ENCODE measurements at places on chromosomes 2 and 18.

DNA sequence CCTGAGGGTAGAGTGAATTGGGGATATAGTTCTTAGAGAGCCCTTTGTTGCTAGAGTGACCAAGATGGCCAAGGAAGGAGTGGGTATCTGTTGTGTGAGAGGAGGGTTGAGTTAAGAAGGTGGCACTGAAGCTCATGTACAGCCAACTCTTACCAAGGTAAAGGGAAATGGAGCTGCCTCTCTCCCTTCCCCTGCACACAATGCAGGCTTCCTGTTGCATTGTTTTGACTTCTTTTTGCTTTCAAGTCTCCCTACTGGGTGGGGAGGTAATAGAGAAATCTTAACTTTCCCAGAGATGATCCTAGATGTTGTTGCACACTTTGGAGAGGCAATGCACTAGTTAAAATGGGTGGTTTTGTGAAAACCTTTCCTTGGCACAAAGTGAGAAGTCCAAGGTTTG lies 23.8 kb downstream of the HOXD1 start:
- no peak for DNase-seq

GRCh38 chr2:219856602-219857001 lies 229.2 kb downstream of the SLC4A3 start:
- DNase-seq = no peak

DNA sequence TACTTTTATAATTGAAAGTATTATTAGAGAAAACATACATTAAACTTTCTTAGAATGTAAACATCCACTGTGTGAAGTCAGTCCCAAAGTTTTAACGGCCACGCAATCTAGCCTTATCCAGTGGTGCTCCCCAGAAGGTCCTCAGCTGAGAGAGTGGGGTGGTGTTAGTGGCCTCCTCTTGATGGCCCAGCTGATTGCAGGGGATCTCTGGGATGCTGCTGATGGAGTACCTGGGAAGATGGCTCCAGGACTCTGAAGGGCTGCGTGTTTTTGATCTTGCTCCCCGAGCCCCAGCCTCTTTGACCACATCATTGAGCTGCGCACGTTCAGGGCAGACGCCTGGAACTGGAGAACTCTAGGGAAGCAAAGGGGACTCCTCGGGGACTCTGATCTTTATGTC lies 181.4 kb downstream of the FAM210A start:
- no peak for DNase-seq

DNA sequence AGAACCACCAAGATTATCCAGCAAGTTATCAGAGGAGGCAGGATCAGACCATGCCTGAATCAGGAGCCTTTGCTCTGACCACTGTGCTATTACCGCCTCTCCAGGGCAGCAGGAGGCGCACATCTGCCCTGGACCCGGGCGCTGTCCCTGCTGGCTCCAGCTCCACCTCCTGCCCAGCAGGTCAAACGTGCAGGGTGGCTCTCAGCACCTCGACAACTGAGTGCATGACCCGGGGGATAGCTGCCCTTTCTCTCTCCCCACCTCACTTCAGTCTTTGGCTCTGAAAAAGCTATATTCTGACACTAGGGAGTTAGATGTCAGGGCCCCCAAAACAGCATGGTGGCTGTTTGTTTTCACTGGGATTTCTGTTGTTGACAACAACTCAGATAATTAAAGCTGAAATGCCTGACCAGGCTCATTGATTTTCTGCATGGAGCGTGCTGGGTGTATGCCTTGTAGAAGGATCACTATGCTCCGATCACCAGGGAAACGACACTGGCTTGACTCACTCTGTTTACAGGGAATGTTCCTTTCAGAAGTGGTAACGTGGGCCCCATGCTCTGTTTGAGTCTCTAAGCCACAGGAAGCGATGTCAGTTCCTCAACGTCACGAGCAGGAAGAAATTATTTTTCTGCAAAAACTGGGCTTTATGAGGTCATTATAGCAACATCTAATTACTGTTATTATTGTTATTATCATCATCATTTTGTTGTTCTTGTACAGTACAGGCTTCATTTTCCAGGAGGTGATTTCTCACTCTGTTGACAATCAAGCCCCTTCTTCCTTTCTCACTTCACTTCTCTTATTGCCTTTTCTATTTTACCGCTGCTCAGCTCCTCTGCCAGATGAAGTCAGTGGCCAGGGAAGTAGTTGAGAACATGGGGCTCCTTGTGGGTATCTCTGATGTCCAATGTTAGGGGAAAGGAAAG lies 125.6 kb downstream of the PLB1 start:
- DNase-seq = peak; percentile 57

- DNase-seq = no peak
Observed at GRCh38 chr2:241268716-241269445, 46.6 kb downstream of the HDLBP start.

DNA sequence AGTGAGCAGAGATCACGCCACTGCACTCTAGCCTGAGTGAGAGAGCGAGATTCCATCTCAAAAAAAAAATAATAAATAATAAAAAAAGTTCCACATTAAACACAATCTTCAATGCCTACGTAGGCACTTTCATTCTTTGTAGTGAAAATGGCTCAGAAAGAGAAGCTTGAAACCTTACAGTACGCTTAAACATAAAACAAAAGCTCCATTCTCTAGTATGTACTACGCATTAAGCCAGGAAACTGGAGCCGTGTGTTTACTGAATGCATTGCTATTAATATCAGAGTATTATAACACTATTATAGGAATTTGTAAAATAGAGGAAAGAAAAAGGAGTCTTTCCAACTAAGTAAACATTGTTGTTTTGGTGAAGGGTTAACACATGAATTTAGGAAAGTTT lies 41.3 kb upstream of the LMAN1 start:
- no peak for DNase-seq

DNA sequence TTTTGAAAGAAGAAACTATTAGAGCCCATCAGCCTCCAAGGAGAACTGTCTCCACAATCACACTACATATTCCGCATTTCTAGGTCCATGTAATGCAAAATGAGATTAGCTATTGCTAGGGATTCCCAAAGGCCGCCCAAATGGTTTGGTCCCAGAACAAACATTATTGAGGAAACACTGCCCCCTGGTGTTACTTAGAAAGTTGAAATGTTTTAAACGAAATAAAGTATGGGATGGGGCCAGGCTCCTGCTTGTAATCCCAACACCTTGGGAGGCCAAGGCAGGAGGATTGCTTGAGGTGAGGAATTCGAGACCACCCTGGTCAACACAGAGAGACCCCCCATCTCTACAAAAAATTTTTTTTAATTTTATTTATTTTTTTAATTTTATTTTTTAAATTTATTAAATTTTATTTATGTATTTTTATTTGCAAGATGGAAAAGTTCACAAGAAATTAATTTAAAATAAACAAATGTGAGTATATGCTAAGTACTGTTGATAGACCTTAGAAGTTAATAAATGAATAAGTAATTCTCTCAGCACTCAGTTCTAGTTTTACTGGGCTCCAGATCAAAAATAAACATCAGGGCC lies 5.5 kb downstream of the NHEJ1 start:
- DNase-seq = no peak

- DNase-seq = no peak
Observed at GRCh38 chr2:142535311-142535710, 342.2 kb upstream of the KYNU start.

DNA sequence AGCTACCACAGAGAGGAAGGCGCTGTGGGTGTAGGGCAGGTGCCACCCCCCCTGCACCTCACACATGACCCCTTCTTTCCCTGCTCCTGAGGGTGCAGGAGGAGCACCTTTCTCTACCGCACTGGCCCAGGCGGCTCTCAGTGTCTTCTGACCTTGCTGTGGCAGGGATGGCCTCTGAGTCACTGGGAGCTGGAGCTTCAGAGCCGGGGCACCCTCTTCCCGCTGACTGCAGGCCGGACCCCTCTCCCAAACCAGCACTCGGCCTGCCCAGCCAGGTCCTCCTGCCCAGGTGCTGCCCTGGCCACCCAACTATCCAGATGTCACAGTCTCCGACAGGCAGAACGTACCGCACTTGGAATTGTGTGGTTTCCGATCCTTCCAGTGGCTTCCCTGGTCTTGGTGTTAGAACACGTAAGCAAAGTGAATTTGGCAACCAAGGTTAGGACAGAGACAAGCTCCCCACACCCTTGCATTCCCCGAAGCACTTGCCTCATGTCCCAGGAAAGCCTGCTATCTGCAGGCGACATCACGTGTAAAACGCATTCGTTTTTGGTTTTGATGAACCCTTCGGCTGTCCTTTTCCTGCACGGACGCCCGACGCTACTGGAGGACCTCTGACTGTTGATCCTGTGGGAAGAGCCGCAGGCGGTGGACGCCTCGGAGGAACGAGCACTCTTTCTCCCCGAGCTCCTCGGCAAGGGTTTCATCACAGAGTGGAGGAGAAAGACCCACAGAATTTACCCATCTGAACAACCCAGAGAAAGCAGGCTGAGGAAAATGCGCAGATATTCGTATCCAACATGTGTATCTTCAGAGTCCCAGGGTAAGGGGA lies 24.7 kb upstream of the KCNG2 start:
- no peak for DNase-seq

DNA sequence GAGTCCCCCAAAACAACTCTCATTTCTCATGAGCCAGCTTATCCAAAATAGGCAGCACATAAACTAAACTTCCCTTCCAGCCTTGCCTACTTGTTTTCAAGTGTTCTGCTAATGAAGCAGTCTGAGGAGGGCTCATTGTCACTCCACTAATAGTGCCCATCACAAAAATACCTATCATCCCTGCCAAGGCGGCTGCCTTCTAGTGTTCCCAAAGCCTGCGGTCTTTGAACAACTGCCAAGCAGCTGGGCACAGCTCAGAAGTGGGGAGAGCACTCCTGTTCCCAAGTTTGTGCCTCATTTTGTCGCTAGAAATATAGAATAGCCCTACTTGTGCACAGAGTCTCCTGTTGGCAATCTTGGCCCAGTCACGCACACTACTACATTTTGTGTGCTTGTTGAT lies 50.3 kb downstream of the DTNA start:
- DNase-seq = no peak

DNA sequence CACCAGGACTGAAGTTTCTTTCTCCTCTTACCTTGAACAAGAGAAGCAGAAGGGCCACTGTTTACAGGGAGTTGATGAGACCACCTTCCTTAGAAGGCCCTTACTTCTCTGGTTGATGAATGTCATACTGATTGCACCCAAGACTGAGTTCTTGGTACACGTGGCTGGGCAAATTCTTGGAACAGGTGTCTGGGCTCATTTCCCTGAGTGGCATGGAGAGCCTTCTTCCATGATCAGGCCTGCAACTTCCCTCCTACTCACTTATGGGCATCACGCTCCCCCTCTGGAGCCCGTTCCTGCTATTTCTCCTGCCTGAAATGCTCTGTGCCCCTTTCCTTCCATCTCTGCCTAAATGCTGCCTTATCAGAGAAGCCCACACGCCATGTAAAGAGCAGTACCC lies 110.3 kb downstream of the PTPRM start:
- no peak for DNase-seq

GRCh38 chr2:85439025-85439472 lies 20.5 kb downstream of the SH2D6 start:
- DNase-seq = no peak

GRCh38 chr2:101307503-101307902 lies 998 bp downstream of the RNF149 start:
- DNase-seq = no peak

- no peak for DNase-seq
Observed at GRCh38 chr2:238139196-238140039, 950 bp downstream of the KLHL30 start.

DNA sequence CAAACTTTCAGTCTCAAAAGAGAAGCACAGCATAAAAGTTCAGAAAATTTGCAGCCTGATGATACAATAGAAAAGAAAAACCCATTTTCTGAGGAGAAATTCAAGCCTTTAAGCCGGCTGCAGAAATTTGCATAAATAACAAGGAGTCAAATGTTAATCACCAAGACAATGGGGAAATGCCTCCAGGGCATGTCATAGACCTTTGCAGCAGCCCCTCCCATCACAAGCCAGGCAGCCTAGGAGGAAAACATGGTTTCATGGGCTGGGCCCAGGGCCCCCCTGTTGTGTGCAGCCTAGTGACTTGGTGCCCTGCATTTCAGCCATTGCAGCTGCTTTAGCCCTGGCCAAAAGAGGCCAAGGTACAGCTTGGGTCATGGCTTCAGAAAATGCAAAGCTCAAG lies 54.1 kb upstream of the CAVIN2 start:
- DNase-seq = no peak

DNA sequence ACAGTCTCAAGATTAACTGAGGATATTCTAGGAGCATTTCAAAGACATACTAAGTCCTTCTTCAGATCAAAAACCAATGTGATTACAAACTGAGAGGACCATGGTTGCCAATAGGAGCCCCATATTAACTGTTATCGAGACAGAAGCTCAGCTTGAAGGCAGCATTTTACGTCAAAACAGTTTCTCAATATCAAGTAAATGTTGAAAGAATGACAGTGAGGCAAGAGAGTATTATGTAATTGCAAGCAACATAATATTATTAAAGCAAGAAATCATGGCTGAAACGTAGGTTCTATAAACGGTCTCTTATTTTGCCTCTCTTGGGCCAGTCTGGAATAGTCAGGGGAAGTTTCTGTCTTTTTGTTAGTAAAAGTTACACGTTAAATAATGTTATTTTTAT lies 22.9 kb downstream of the RIT2 start:
- no peak for DNase-seq

- DNase-seq = no peak
Observed at GRCh38 chr2:239830121-239831000, 194.8 kb downstream of the NDUFA10 start.

- DNase-seq = no peak
Observed at GRCh38 chr2:126385441-126385840, 270.5 kb upstream of the GYPC start.

GRCh38 chr2:104286841-104287240 lies 567.1 kb upstream of the POU3F3 start:
- DNase-seq = no peak

- no peak for DNase-seq
Observed at GRCh38 chr2:128324897-128325410, 6.3 kb upstream of the HS6ST1 start.

Data from AG09319 (cell line).